Inflammatory macrophage treated with lipopolysaccharide for 1 hour (primary cell): ENCODE measurements at places on chromosomes 4 and X.

DNA sequence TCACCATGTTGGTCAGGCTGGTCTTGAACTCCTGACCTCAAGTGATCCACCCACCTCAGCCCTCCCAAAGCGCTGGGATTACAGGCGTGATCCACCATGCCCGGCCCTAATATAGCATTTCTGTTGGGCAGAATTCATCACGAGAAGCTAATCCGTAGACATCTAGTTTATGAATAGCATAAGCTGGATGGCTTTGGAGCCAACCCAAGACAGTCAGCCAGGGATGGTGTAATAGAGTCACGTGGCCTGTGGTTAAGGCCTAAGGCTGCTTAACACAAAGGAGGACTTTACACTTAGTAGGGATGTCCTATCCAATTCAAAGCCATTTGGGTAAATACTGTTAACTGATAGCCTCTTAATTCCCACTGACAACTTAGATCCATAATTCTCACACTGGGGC is 173.6 kb downstream of the RAP1GDS1 start:
- no peak for DNase-seq

GRCh38 chrX:103248553-103248952 is 6.4 kb downstream of the TCEAL8 start:
- DNase-seq = peak; percentile 48

DNA sequence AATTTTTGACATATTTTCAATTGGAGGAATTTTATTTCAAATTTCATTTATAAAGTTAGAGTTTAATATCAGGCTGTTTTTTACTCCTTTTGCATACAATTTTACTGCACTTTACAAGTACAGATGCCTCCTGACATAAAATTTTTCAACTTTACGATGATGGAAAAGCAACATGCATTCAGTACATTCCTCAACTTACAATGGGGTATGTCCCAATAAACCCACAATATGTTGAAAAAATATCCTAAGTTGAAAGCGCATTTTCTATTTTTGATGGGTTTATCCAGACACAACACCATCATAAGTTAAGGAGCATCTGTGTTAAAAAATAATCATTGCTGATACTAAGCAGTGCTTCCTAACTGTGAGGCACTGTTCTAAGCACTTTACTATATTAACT is 4.3 kb downstream of the KLHL5 start:
- no peak for DNase-seq

DNA sequence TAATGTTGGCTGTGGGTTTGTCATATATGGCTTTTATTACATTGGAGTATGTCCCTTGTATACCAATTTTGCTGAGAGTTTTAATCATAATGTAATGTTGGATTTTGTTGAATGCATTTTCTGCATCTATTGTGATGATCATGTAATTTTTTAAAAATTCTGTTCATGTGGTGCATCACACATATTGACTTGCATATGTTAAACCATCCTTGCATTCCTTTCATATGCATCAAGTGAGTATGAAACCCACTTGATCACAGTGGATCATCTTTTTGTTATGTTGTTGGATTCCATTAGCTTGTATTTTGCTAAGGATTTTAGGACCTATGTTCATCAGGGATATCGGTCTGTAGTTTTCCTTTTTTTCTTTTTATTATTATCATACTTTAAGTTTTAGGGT is 12.1 kb downstream of the HEPH start:
- DNase-seq = no peak

DNA sequence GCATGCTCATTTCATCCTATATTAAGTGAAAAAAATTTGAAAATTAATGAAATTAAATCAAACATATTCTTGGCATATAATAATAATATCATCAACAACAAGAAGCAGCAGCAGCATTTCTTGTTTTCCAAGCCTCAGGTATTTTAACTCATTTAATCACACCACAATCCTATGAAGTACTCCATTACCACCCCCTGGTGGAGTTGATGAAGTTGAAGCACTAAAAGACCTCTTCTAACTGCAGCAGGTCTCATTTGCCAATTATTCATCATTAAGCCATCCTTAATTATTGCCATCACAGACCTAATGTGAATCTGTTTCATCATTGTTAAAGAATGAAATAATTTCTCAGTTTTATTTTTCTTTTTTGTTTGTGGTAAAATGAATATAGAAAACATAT is 801.4 kb upstream of the GRID2 start:
- DNase-seq = no peak

- no peak for DNase-seq
Measured at GRCh38 chr4:5750052-5750945, 39.3 kb downstream of the EVC start.
